ENCODE measurements at places on chromosomes 12 and 14. TPM values are rescaled to one million over a fixed set of nuclear protein-coding genes. Genes with fewer than 3 reads are reported as not detected.

CLEC1B gene
- total RNA-seq, result not detected

ADAMTS20 gene
- not detected for total RNA-seq

PNN gene
- 46.2 TPM for total RNA-seq

JAG2 gene
- total RNA-seq, result 26.1 TPM

PTGER2 gene
- total RNA-seq, result 10.0 TPM
